ENCODE measurements at places on chromosomes 16 and 17. TPM values are rescaled to one million over a fixed set of nuclear protein-coding genes. Genes with fewer than 3 reads are reported as not detected.

The SEPTIN12 gene
- total RNA-seq: 0.64 TPM

The CCL17 gene
- total RNA-seq: not detected

The TOM1L1 gene
- total RNA-seq: 11.4 TPM

The TP53TG3 gene
- not detected for total RNA-seq

The RPTOR gene
- 27.0 TPM for total RNA-seq

The TM4SF5 gene
- total RNA-seq: not detected

The GSG1L gene
- total RNA-seq: 36.6 TPM

The HASPIN gene
- 0.23 TPM for total RNA-seq

The B4GALNT2 gene
- not detected for total RNA-seq

The CD300H gene
- not detected for total RNA-seq

The ZNF652 gene
- total RNA-seq: 30.7 TPM

The PLD6 gene
- 5.4 TPM for total RNA-seq

The KSR1 gene
- total RNA-seq: 13.1 TPM

The CRYM gene
- 136 TPM for total RNA-seq

The CACNG3 gene
- not detected for total RNA-seq

The KATNIP gene
- total RNA-seq: 10.0 TPM

- peak; percentile 46 for DNase-seq
These were observed 72.8 kb upstream of the ZNF750 start for GRCh38 chr17:82912484-82913089.

DNA sequence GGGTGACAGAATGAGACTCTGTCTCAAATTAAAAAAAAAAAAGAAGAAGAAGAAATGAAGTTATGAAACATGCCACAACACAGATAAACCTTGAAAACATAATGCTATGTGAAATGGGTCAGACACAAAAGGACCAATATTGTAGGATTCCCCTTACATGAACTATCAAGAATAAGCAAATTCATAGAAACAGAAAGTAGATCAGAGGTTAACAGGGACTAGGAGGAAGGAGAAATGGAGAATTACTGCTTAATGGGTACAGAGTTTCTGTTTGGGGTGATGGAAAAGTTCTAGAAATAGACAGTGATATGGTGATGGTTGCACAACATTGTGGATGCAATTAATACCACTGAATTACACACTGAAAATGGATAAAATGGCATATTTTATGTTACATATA, 16.3 kb downstream of the RANBP10 start:
- DNase-seq: no peak

DNA sequence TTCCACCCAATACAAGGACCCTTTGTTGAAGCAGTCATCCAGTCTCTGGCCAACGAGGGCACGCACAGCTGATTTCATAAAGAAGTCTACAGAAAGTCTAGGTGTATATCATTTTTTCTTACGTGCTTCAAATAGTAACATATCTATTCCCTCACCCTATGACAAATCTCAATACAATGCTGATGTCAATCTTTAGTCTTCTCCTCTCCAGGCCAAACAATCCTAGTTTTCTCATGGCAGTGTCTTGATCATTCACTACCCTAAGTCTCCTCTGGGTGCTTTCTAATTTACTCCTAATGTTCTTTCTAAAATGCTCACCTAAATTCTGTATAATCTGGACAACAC, 92.6 kb downstream of the CACNG1 start:
- no peak for DNase-seq

GRCh38 chr16:57574086-57574485, 31.6 kb downstream of the ADGRG5 start:
- peak; percentile 51 for DNase-seq

GRCh38 chr16:3071655-3072054, 6.2 kb downstream of the IL32 start:
- no peak for DNase-seq

- no peak for DNase-seq
These were observed 29.0 kb downstream of the RAB11FIP3 start for GRCh38 chr16:454397-454940.

DNA sequence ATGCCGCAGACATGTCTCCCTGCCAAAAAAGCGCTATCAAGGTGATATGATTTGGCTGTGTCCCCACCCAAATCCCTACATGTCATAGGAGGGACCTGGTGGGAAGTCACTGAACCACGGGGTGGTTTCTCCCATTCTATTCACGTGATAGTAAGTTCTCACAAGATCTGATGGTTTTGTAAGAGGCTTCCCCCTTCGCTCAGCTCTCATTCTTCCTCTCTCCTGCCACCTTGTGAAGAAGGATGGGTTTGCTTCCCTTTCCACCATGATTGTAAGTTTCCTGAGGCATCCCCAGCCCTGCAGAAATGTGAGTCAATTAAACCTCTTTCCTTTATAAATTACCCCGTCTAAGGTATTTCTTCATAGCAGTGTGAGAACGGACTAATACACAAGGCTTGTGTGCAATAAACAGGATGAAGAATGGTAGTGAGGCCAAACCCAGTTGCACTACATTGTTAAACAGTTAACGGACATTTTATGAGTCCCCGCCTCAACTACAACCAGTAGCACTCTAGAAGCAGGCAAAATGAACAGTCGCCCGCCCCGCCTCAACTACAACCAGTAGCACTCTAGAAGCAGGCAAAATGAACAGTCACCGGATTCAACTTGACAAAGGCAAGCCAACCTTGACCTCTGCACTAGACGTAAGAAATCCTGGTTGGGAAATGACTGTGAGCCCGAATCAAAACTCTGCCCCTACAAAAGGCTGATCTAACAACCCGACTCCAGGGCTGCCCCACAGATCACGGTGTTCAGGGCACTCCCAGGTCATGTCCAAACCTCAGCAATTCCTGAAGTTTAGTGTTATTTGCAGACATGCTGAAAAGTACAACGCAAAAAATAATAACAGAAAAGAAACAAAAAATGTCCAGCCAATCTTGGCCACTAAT, 26.3 kb downstream of the VPS53 start:
- DNase-seq: no peak

DNA sequence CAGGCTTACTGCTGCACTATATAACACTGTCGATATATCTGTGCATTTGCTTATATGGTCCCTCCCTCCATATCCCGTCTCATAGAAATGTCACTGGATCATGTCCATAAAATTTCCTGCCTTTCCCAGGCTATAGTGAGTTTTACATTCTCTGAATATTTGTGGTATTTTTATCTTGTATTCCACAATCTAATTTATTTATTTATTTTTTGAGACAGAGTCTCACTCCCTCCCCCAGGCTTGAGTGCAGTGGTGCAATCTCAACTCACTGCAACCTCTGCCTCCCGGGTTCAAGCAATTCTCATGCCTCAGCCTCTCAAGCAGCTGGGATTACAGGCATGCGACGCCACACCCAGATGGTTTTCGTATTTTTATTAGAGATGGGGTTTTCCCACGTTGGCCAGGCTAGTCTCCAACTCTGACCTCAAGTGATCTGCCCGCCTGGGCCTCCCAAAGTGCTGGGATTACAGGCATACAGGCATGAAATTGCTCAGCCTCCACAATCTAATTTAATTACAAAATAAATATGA, 12.9 kb downstream of the TRIM37 start:
- DNase-seq: peak; percentile 56

DNA sequence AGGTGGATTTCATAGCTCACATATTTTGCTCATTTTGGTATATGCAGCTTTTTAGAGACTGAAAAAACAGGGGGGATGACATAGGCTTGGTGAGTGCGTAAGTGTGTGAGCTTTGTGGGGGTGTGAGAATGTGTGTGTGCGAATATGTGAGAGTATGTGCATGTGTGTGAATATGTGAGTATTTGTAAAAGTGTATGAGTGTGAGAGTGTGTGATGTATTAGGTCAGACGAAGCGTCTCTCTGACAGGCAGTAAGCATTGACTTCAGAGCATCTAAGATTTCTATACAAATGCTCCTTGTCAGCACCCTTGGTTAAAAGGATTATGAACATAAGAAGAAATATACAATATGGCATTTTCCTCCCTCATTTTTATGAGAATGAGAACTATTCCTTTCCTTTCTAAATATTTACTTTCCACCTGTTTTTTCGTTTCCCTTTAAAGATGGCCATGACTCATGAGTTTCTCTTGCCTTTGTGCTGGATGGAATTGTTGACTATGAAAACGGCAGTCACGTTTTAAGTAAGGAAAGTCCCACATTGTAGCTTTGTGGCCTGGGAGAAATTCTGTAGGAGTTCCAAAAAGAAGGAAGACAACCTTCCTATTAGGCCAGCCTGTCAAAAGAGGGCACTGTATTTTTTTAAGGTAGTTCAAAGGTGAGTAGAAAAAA, 276.4 kb downstream of the FOXL1 start:
- DNase-seq: no peak

GRCh38 chr16:71201556-71201955, 29.0 kb downstream of the HYDIN start:
- no peak for DNase-seq

GRCh38 chr17:68035131-68035522, 408 bp upstream of the KPNA2 start:
- peak; percentile 95 for DNase-seq

DNA sequence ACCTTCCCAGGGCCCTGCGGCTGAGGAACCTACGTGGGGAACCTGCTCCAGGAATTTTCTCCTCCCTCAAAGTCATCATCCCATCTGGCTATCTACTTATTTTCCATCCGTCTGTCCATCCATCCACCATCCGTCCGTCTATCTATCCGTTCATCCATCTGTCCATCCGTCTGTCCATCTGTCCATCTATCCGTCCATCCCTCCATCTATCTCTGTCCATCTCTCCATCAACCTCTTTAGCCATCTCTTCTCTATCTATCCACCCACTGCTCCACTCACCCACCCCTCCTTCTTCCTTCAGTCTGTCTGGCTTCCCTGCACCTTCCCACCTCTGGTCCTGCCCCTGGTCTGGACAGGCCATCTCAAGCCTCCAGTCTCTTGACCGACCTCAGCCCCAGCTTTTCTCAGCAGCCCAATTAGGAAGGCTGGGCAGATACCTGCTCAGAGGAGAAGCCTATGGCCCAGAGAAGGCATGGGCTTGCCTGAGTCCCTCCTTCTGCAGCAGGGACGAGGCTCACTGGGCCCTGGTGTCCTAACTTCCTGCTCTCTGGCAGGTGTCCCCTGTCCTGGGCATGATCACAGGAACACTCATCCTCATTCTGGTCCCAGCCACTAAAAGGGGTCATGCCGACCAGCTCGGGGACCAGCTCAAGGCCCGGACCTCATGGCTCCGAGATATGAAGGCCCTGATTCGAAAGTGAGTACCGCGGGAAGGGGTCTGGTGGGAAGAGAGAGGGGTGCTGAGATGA, 23.0 kb downstream of the MYBBP1A start:
- DNase-seq: no peak

DNA sequence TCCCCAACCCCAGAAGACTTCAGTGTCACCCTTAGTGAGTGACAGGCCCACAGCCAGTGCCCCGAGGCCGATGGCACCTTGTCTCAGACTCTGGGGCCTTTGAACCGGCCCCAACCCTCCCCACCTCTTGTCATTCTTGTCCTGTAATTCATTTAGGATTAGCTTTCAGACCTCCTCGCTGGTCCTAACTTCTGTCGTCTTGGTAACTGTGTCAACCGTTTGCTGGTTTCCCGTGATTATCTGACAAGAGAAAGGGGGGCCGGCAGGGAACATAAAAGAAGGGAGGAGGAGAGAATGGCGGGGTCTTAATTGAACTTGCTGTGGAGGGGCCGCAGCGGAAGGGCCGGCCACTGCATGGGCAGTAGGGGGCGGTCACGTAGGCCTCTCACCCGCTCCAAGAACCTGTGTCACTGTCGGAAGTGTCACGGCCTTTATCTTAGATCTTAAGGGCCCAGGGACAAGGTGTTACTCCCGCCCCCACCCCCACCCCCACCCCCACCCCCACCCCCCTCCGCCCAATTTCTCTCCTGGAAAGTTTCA, 46.5 kb upstream of the GSE1 start:
- no peak for DNase-seq

DNA sequence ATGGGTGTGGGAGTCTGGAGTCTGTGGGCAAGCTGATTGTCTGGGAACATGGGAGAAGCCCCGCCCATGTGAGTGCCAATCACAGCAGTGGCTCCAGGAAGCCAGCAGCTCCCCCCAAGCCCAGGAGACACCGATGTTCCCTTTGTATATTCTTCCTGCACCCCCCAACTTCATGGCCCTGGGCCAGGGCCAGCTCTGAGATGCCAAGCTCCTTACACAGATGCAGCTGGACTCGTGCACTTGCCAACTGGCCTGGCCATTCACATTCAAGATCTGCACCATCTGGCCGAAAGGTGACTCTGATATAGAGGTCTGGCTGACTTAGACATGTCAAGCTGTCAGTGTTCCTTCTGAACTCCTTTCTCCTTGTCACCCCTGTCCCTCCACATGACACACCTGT, 50.5 kb downstream of the CACNG5 start:
- peak; percentile 55 for DNase-seq

- no peak for DNase-seq
These were observed 13.4 kb upstream of the ATP5MC1 start for GRCh38 chr17:48878920-48879898.

DNA sequence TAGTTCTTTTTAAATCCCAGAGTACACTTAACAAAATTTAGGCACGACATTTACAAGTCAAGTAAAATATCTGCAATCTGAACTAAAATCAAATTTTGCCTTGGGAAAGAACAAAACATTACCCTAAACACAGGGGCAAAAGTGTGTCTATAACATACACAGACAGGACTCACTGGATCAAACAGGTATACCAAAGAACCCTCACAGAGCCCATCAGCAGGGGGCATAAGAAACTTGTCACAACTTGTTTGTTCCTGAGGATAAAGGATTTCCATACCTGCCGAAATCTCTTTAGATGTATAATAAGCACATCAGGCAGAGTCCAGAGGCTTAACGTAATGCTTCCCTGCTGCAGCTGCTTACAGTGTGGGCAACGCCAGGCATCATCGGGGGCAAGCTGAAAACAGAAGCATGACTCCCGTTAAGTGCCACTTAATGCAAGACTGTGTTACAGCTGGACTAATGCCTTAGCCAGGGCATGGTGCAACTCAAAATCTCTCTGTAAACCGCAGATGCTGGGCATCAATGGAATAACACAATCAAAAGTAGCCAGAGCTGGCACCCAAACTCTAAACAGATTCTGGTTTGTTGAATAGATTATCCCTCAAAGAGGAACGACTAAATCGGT, 67.0 kb downstream of the USP31 start:
- no peak for DNase-seq

DNA sequence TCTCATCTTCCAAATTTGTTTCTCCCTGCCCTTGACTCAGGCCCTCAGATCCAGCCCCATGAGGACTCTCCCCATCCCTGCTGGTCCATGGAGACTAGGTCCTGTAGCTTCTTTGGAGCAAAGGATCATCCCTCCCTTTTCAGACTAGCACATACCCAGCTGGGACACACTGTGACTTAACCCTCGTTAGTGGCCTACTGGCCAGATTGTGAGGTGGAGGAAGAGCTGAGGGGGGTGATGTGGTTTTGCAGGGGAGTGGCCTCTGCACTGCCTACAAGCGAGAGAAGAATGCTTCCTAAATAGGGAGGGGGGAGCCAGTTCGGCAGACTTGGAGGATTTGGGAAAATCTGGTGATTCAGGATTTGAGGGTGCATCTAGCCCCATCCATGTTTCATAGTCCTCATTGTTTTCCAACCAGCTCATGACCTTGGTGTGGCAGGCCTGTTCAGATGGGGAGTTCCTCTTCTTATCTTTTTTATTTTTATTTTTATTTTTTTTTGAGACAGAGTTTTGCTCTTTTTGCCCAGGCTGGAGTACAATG, 47.8 kb upstream of the SLC47A1 start:
- no peak for DNase-seq
